HTR-8/SVneo (cell line): ENCODE measurements at places on chromosomes 12 and 14.
A peak's percentile ranks its signal among the peaks of the same experiment; 100 is the strongest.

DNA sequence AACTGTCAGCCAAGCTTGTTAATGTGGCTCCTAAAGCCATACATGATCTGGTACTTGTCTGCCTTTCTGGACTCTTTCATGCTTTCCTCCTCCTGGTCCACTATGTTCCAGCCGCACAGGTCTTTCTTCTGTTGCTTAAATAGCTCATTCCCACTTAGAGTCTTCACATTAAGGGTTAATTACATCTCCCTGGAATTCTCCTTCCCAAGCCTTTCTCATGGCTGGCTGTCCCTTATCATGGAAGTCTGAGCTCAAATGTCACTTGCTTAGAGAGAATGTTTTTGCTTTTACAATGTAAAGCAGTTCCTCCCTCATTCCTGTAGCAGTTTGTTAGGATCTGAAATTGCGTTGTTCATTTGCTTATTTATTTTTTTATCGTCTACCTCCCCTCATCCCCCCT is 199.6 kb downstream of the TRHDE start:
- no peak for DNase-seq

DNA sequence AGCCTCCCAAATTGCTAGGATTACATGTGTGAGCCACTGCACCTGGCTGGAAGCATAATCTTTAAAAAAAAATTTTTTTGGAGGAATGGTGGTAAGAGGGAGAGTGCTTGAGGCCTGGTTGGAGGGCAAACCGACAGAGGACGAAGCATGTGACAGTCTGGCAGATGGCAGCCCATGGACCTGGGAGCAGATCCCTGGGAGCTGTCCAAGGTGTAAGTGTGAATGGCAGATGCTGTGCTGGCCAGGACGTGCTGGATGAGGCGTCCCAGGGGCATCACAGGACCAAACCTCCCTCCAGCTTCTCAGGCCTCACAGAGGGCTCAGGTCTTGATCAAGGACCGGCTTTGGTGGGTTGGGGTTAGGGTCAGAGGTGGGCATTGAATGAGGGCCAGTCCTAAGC is 128.4 kb upstream of the NCOR2 start:
- DNase-seq = no peak

DNA sequence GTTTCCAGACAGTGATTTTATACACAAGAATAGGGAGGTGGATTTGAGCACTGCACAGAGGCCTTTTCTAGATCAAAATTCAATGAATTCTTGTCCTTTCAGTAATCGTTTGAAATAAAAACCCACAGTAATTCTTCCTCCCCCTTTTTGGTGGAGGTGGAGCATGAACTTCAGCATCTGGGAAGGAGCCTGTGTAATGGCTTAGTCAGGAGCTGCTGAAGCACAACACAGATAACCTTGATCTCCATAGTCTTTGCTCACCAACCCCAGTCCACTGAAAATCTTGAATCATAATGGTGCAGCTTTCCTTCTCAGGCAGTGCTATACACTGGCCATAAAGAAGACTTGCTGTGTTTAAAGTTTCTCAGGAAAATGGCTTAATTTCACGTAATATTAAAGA is 6.4 kb upstream of the TBPL2 start:
- DNase-seq = peak; percentile 67

- no peak for DNase-seq
These were observed 327.3 kb downstream of the ADGRD1 start for GRCh38 chr12:131281016-131281415.

DNA sequence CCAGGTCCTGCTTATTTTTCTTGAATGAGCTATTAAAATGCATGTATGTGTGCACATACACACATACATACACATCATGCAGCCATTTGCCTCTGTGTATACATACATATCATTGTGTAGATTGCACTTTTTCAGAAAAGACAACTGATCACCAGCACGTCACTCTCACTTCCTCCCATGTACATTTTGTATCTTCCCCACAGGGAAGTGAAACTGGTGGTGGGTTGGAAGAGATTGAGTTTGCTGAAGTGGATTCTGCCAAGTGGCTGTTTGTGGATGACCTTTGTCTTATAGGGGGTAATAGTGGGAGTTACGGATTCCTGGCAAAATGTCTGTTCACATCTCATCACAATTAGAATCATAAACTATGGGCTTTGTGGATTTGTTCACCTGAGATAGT is 448.6 kb downstream of the RAD51B start:
- DNase-seq = no peak

DNA sequence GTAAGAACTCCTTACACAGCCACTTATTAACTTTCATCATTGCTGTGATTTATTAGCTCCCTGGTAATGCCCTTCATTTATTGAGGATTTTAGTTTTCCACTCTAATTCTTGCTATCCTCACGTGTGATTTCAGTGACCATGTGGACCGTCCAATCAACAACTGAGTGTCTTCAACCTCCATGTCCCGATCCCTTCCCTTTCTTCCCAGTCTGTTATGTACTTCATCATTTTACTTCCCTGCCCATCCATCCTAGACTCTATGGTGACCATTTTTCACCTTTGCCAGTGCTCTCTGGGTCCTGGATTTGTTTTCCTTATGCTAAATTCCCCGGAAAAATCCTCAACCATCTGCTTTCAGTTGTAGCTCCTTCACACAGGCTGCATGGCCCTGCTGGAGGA is 111.0 kb downstream of the MSRB3 start:
- DNase-seq = no peak

DNA sequence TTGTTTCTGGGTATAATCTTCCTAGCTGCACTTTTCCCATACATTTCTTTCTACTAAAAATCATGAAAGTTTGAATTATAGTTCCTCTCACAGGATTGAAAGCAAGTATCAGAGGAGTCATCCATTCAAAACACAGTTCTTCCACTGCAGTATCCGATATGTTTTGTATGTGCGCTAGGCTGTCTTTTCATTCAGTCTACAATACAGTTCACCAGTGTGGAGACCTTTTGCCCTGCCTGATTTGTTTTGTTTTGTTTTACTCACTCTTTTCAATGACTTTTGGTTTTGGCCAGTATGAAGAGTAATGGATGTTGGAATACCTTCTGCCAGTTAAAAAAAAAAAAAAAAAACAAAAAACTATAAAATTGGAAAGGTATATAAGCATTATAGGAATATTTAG is 91.4 kb downstream of the FGD4 start:
- DNase-seq = no peak

DNA sequence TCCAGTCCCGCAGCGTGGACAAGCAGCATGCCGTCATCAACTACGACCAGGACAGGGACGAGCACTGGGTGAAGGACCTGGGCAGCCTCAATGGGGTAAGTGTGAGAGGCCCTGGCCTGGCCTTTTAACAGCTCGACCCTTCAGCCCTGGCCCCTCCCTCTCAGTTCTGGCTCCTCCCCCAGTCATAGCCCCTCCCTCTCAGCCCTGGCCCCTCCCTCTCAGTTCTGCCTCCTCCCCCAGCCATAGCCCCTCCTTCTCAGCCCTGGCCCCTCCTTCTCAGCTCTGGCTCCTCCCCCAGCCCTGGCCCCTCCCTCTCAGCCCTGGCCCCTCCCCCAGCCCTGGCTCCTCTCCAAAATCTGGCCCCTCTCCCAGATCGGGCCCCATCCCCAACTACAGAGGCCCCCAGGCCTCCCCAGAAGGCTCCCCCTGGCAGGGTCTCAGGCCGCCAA is 11.2 kb downstream of the CEP170B start:
- no peak for DNase-seq

DNA sequence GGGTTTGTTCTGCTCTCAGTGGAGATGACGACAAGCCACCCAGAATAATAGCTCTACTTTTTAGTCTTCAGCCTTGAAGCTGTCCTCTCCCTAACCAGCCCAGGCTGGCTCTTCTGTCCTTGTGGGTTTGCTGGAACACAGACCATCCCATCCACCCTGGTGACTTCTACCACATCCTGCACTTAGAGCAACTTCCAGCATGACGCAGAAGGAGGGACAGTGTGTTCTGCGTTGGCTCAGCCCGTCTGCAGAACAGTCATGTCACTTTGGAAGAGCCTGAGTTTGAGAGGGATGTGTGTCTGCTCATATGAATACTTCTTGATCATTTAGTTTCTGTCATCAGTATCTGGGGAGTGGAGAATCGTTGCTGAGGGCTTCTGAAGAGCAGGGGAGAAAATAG is 198.0 kb downstream of the CACNA1C start:
- DNase-seq = no peak

- DNase-seq = peak; percentile 57
These were observed at the start of gene LRR1 for GRCh38 chr14:49598485-49599300. Gene LRR1, plus strand, starts transcription at chr14:49598940. Its CDS starts 81 bp downstream, at chr14:49599021.

DNA sequence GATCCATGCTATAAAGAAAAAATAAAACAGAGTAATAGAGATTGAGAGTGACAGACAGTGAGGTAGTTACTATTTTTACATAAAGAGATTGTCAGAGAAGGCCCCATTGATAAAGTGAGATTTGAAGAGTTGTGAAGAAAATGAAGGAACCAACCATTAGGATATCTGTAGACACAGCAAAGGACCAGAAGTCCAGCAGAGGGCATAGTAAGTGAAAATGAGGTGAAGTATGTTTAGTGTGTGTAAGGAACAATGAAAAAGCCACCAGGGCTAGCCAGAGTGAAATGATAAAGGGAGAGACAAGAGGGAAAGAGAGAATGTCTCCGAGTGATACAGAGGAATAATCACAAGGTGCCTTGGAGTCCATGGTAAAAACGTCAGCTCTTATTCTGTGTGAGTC is 411.0 kb downstream of the NELL2 start:
- DNase-seq = no peak

GRCh38 chr12:12482150-12482761 is 80.4 kb downstream of the DUSP16 start:
- DNase-seq = no peak

GRCh38 chr14:52862632-52863333 is 71.4 kb upstream of the GNPNAT1 start:
- DNase-seq = peak; percentile 65

GRCh38 chr14:20609215-20610001 is 18.2 kb upstream of the RNASE12 start:
- peak; percentile 69 for DNase-seq

GRCh38 chr14:83744891-83745290 is 1785.1 kb upstream of the FLRT2 start:
- no peak for DNase-seq

DNA sequence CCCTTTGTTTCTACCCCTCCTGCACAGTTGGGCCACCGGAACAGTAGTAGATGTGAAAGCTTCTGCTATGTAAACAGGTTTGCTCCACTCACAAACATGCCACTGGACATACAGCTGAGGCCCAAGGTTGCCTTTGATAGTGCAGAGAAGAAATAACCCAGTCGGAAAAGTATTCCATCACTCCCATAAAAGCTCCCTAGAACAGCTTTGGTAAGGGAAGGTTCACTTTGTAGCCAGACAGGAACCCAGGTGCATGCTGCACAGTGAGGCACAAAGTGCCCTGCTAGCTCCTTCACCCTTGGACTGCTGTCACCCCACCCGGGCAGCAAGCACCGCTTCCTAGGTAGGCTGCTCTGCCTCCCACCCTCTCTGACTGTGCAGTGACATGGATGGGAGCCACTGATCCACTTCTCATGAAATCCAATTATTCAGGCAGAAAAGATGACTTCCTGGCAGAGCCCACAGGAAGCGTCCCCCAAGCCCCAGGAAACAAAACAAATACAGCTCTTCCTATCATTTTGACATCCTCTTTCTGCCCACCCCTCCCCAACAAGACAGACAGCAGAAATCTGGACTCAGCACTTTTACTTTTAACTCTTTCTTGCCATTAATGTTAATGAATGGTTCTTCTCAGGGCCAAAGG is 100.2 kb downstream of the SRGAP1 start:
- no peak for DNase-seq

DNA sequence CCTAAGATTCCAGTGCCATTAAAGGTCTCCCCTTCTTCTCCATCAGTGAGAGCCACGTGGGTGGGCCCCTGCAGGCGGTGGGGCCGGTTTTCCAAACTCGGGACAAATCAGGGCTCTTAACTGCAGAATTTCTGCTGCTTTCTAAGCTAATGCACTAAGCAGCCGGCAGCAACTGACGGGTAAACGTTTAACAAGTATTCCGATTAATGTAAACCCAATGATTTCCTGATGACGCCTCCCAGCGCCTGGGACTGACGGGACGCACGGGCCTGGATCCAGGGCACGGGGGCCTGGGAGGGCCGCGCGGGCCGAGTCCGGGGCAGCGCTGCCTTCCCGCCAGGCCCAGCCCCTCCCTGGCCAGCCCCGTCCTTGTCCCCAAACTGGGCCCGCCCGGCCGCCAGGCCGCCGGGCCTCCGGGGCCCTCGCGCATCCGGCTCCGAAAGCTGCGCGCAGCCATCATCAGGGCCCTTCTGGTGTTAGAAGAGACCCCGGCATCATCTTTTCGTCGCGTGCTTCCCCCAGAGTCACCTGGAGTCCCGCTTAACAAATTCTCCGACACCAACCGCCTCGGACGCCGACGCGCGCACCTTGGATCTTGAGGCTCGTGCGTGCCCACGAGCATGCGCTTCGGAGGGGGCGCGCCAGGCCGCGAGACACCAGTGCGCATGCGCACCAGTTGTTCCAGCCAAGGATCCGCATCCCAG is at the start of gene MLH3:
TSS of gene MLH3 (minus strand) at position 616 of the 704 bp plus-strand sequence. CDS start 1,812 bp downstream, outside the sequence.
- DNase-seq = peak; percentile 100

DNA sequence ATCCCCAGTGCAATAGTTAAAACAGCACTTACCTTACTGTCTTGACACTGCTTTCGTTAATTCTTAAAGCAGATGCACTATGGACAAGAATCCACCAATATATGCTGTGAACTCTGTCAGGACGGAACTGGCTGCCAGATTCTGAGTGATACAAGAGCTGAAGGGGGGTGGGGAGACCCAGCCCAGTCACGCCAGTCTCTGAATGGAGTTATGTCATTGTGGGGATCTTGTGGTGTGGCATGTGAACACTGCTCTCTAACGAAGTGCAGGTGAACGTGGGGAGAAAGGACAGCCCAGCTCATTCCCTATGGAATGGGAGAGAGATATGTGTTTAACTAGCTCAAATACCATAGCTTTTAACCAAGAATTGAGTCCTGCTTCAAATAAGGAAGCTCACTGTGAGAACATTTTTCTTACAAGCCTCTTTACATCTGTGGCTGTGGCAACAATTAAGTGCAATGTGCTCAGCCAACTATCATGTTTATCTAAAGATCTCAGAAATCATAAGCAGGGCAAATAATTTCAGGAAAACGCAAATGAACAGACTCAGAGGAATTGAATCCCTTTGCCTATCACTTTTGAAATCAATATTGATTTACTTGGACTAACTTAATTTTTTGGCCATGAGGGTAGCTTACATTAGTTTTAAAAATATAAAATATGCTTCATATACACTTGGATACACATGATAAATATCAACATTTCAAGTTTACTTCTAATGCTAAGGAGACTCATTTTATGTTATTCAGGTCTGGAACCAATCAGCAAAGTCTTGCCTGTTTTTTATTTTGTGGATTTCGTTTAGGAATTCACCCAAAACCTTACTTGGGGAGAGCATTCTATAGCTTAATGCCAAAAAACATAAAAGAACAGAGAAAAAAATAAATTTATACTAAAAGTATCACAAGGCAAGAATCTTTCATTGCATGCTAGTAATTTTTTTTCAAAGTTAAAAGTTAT is at the start of gene LUM:
TSS of gene LUM (minus strand) at position 129 of the 960 bp plus-strand sequence. CDS start 2,515 bp downstream, outside the sequence.
- DNase-seq = no peak

DNA sequence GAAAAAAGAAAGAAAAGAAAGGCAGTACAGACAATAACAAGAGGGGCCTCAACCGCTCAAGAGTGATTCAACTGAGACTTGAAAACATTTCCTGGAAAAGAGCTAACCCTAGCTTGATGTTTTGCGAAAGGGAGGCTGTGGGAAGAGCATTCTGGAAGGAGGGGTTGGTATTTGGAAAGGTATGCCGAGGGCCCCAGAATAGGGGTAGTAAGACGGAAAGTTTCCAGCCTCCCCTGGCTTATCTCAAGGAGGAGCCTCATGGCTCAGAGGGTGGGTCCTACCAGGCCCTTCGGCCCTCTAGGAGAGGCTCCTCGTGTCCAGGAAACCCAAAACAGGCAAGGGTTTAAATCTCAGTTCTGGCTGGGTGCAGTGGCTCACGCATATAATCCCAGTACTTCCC is 8.4 kb downstream of the RNU4-2 start:
- no peak for DNase-seq

- DNase-seq = no peak
These were observed 137.1 kb upstream of the WSCD2 start for GRCh38 chr12:107992029-107992428.
